Lung (tissue), 17 donors: ENCODE measurements at places on chromosomes 1 and 21.
A peak's percentile ranks its signal among the peaks of the same experiment; 100 is the strongest.

DNA sequence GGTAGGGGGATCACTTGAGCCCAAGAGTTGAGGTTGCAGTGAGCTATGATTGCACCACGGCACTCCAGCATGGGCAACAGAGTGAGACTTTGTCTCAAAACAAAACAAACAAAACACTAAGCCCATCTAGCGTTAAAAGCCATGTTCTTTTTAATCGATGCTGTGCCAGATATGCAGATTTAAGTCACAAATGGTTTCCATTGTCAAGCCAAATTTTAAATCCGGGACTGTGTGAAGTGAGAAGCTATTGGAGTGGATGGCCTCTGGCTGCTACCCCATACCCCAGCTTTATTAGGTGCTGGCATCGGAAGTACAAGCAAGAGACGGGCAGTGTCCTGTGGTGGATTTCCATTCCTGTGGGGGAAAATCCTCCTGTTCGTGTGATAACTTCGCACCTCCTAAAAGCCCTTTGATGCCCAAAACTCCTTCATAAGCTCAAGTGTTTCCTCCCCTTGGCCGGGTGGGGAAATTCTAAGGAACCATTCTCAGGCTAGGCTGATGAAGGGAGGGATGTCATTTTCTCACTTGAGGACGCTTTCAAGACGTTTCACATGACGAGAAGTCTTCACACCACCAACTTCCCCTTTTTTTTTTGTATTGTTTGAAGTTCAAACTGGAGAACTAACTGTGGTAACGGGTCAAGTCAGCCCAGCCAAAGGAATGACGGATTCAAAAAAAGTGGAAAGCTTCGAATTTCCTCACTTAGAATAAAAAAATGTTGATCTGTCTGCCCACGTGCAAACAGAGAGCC is 140.8 kb downstream of the KAZN start:
- no peak for DNase-seq

DNA sequence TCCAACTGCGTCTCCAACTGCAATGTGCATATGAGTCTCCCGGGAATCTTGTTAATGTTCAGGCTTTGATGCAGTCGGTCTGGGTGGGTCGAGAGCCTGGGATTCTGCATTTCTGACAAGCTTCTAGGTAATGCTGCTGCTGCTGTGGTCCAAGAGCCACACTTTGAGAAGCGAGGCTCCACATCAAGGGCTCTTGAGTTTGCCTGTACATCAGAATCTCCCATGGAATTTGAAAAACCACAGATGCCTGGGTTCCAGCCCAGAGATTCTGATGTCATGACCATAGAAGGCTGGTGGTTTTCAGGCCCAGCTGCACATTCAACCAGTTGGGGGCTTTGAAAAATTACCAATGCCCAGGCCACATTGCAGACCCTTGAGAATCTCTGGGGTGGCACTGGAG is 93.9 kb upstream of the TARDBP start:
- no peak for DNase-seq

DNA sequence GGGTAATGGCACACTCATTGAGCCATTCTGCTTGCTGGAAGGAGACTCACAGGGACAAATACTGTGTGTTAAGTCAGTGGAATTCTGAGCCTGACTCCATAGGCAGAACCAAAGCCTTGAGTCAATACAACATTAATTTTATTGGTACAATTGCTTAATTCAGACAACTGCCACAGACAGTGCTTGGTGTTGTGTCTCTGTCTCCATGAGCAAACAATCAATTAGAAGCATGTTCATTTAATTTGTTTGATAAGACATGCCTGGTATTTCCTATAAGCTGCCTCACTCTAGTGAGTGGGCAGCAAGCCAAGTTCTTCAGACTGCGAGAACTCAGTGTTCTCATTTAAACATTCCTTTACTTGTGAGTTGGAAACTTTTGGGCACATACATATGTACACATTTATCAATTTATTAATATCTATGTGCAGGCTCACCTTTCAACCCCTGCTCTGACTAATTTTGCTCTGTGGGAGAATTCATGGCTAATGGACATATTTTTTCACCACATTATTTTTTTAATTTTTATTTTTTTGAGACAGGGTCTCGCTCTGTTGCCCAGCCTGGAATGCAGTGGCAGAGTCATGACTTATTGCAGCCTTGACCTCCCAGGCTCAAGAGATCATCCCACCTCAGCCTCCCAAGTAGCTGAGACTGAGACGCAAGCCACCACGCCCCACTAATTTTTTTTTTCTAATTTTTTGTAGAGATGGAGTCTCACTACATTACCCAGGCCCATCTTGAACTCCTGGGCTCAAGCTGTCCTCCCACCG is 4.5 kb upstream of the SRSF10 start:
- peak; percentile 89 for DNase-seq

- DNase-seq = no peak
Observed at GRCh38 chr1:163401211-163401610, 79.5 kb downstream of the NUF2 start.

DNA sequence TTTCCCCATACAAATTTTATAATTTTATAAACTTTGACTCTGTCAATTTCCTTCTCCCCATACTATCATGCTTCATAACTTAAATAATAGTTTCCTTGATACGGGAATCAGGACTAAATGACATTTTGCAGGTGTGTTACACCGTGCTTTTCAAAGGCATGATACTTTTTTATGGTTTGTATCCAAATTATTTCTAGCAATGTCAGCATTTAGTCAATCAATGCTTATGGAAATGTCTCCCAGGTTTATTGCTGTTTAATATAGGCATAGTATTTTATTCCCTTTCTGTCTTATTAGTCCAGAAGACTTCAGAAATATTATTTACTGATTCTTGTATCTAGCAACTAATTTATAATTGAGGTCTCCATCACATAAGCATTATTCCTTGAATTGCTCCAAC is 23.4 kb downstream of the DRAM2 start:
- DNase-seq = no peak

- no peak for DNase-seq
Observed at GRCh38 chr1:226322986-226323385, 14.0 kb upstream of the LIN9 start.

DNA sequence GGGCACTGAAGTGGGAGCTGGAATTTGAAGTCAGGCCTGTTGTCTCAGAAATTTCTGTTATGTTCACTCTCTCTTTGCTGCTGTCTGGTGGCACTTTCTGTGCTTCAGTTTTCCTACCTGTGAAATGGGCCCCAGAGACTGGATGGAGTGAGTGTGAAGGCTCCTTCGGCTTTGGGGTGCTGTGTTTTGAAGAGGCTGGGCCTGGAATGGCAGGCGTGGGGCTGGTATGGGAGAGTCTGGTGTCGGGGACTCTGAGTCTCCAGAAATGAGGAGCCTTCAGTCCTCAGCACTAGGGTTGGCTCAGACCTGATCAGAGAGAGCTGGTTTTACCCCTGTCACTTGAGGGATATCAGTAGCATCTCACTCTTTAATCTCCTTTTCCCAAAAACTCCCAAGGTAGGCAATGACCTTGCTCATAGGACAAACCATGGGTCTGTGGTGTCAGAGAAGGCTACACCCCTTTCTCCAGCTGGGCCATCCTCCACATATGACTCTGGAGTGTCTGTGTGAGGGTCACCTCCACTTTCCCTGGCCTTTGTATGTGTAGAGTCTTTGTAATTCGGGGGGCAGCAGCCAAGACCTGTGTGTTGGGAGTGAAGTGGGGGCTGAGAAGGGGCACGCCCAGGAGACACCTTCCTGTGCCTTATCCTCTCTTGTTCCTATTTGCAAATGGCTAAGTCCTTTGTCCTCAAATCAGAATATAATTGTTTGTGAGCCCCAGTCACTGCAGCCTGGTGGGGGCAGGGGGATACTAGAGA is 279.9 kb downstream of the PTPRU start:
- DNase-seq = no peak

DNA sequence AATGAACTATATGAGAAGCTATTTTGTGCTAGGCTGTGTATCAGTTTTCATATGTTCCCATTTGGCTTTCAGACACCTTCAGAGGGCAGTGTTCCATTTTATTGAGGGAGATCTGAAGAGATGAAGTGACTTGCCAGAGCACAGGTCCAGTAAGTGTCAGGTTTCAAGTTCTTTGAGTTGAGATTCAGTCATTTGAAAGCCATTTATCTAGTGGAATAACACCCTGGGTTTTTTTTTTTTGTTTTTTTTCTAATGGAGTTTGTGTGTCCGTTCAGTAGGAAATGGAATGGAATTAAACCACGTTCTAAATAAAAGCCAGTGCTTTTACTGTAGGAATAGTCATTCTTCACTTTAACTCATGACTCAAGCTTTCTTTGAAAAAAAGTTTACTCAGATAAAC is 652.9 kb upstream of the USP24 start:
- DNase-seq = peak; percentile 38

GRCh38 chr1:97508653-97509218 is 412.1 kb downstream of the DPYD start:
- DNase-seq = no peak

- DNase-seq = peak; percentile 98
Observed at GRCh38 chr1:219120624-219121544, 52.8 kb upstream of the LYPLAL1 start.

- DNase-seq = no peak
Observed at GRCh38 chr1:232521660-232522059, 108.3 kb downstream of the SIPA1L2 start.

DNA sequence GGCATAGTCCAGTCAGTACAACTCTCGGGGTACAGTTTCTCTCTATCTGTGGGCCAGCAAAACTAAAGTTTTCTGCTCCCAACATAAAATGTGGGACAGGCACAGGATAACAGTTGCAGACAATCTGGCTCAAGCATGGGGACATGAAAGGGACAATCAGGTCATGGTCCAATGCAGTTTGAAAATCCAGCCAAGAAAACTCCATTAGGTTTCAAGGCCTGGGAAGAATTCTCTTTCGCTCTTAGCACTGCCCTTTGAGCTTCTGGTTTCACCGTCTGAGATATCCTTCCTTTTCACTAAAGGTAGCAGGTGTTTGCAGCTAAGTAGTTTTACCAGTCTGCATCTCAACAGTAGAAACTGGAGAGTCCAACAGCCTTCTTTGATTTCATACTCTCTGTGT is 21.1 kb upstream of the IL22RA1 start:
- no peak for DNase-seq
